ENCODE measurements at places on chromosomes 13 and 19.

- no peak for DNase-seq
These were observed 1526.9 kb downstream of the EFNB2 start for GRCh38 chr13:105008604-105009003.

DNA sequence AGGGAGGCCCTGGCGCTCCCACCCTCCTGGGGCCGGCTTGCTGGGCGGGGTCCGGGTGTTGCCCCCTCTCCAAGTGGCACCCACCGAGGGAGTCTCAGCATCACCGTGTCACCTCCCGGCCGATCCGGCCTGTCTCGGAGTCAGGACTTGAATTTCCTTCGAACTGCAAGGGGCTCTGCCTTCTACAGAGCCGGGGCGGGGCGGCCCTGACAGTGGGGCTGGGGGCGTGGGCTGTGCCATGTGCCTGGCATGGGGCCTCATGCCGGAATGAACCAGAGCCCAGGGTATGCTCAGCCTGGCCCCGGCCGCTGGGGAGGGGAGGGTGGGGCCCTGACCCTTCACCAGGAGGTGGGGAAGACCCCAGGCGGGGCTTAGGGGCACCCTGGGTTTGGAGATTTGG is 47.0 kb upstream of the TCF3 start:
- no peak for DNase-seq

- no peak for DNase-seq
These were observed 4.2 kb downstream of the TRAPPC6A start for GRCh38 chr19:45173816-45174215.

DNA sequence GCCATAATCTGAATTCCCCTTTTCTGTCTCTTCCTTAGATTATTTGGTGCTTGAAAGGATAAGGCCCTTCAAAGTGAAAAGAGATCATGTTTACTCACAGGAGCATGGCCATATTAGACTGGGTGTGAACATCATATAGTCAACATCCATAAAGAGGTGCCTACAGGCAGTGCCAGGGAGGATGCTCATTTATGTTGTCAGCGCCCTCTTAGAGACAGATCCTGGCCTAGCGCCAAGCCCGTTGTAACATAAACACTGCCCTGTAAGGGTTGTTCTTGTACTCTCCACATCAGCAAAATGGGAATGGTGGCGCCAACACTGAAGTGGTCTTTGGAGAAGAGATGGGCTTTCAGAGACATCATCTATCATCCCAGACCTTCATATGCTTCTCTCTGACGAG is 16.1 kb downstream of the PCDH8 start:
- no peak for DNase-seq

DNA sequence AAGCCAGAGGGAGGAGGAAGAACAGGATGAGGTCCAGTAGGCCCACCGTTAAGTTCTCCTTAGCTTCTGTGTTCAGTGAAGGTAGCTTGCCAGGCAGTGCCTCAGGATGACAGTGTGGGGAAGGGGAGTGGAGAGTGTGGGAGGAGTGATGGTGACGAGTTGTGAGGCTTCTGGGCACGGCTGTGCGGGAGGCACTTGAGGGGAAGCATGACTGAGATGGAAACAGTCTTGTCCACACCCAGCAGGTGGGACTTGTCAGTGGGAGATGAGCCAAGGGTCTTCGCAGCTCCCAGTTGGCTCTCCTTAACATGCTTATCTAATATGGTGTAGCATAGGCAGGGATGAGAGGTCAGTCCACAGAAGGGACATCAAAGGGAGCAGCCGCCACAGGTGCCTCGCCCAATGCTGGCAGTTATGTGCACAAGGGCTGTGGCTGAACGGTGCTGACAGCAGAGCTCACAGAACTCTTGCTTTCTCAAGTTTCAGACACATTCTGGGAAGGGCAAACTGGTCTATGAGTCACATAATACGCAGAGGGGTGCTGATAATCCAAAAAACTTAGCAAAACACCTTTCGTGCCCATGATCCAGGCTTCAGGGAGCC is 47.5 kb downstream of the OXGR1 start:
- no peak for DNase-seq

DNA sequence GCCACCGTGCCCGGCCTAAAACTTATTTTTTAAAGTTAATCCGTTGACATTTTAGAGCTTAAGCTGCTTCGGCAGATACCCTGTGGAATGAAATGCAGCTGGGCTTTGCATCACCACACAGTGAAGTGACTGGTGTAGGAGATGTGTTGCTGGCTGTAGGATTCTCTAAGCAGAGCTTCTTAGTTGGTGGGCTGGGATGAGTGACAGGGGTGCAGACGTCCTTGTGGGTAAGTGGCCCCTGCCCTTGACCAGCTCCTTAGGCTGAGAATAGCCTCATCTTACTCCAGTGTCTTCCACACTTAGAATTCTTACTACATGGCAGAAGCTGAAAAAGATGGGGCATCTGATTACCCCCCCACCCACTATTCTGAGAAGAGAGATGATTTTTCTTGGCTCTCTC is 11.6 kb downstream of the GATAD2A start:
- no peak for DNase-seq

DNA sequence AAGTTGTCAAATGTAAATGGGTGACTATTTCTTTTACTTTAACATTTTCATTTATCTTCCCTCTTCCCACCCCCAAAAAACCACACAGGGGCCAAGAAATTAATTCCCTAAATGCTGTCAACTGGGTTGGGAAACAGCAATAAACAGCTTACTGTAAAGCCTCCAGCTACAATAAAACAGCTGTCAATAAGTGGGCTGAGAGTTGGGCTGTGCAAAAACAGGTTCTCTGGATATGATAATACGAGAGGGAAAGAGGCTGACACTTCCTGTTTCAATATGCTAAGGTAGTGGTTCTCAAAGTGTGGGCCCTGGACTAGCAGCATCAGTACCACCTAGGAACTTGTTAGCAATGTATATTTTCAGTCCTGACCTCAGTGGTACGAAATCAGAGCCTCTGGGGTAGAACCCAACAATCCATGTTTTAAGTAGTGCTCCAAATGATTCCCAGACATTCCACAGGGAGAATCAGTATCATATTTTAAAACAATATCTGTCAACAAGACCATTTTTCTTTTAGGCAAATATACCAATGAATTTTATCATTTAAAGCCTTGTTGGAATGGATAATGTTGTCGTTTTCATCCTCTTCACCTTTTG is 8.4 kb downstream of the PCDH9 start:
- no peak for DNase-seq

GRCh38 chr13:71339005-71339404 is 528.0 kb downstream of the DACH1 start:
- no peak for DNase-seq

GRCh38 chr13:58478858-58479257 is 847.3 kb downstream of the PCDH17 start:
- no peak for DNase-seq

DNA sequence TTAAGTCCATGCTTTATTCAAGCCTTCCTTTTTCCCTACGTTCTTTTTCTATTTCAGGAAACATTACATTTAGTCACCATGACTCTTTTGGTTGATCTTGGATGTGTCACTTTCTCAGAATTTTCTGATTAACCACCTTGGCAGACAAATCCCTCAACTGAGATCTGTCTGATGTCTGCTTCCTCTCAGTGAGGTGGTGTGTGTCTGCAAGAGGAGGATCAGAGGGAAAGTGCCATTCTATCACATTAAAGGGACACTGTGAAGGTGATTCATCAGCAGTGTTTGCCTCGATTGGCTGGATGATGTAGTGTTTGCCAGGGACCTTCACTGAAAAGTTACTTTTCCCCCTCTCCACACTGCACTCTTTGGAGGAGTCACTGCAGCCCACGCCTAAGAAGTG is 3.0 kb upstream of the CCNP start:
- DNase-seq, result no peak

GRCh38 chr19:17260842-17261325 is 3.7 kb downstream of the USHBP1 start:
- peak; percentile 78 for DNase-seq

DNA sequence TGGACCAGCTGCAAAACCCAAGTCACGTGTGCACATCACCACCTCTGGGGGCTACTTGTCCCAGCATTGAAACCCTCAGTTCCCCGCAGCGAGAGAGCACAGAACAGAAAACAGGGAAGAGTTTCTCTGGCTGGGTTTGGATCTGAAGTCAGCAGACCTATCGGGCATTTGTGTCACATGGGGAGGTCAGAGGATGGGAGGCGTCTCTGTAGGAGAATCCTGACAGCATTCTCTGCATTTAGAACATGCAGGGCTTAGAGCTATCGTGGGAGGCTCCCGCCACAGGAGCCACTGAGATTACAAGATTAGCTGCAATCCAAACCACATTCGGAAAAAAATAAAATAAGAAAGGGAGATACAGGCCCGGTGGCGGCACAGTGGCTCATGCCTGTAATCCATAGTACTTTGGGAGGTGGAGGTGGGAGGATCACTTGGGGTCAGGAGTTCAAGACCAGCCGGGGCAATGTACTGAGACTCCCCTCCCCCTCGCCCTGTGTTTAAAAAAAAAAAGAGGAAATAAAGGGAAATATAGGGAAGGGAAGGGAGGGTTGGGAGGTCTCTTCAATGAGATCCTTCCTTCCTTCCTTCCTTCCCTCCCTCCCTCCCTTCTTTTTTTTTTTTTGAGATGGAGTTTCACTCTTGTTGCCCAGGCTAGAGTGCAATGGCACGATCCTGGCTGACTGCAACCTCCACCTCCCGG is 2.9 kb upstream of the TLE6 start:
- DNase-seq, result no peak

DNA sequence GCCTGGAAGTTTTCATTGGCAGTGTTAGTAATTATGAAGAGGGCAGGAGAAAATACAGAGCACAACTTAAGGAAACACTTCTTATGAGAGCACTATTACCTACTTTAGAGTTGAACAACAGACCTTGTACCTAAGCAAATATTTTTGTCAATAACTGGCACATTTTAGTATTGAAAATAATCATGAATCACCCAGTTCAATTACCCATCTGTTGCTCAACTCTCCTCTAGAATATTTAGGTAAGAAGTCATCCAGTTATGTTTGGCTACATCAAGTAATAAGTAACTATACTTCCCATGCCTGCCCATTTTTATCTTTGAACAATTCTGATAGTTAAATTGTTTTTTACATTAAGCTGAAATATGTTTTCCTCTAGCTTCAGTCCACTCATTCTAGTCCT is 893.4 kb downstream of the DIAPH3 start:
- DNase-seq, result no peak

- DNase-seq, result no peak
These were observed 129.4 kb downstream of the KL start for GRCh38 chr13:33145667-33146066.

DNA sequence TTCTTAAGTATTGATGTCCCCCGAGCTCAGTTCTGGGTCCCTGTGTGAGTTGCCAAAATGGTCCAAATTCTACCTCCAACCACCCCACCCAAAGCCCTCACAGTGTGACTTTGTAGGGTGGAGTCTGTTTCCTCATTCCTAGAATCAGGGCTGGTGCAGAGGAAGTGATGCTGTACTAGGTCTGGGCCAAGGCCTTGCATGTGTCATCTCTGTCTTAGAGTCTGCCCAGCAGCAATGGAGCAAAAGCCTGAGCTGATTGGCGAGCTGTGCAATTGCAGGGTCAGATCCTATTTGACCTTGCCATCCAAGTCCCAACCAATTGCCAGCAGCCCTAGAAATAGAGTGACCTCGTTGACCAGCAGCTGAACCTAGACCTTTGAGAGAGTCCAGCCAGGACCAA is 97.0 kb upstream of the ANKRD10 start:
- DNase-seq, result no peak

- DNase-seq, result no peak
These were observed 232.7 kb downstream of the TUBA3C start for GRCh38 chr13:18948664-18949488.

- no peak for DNase-seq
These were observed 407.7 kb downstream of the LMO7 start for GRCh38 chr13:76043874-76044273.

GRCh38 chr19:18057557-18057956 is 29.2 kb downstream of the IL12RB1 start:
- DNase-seq, result no peak

DNA sequence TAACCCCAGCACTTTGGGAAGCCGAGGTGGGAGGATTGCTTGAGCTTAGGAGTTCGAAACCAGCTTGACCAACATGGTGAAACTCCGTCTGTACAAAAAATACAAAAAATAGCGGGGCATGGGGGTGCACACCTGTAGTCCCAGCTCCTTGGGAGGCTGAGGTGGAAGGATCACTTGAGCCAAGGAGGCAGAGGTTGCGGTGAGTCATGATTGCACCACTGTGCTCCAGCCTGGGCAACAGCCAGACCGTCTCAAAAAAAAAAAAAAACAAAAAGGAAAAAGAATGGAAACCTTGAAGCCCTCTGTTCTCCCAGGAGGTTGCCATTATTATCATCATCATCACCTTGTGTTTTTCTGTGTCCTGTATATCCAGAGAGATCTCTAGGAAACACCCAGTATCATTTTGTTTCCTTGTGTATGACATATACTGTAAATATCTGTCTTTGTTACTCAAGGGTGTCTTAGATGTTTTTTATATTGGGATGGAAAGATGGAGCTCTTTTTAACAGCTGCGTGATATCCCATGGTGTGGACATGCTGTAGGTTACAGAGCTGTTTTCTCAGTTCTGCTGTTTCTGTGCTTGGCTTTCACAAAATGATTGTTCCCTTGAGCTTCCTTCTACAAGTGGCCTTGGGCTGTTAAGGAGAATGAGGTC is 11.8 kb downstream of the CHAF1A start:
- no peak for DNase-seq

DNA sequence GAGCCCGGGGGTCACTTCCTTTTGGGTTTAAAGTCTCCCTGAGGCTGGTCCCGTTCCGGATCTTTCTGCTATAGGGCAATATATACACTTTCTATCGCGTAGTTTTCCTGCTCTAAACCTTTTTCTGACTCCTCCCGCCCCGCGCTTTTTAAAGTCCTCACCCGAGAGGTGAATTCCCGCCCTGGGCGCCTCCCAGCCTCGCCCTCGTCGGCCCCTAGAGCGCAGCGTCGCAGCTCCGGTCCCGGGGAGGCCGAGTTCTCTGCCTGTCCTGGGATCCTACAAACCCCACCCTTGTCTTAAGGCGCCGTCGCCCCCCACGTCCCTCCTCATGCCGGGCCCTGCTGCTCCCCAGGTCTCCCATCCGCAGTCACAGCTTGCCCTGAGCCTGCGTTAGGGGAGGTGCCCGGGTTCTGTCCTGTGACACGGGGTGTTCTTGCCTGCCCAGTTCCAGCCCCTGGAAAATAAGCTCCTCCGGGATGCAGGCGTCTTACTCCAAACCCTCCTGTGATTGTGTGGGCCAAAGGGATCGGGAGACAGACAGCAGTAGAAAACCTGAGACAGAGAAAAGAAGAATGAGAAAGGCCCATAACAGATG is 491 bp downstream of the ZNF525 start:
- peak; percentile 16 for DNase-seq

GRCh38 chr19:53907193-53907581 is 1.9 kb upstream of the CACNG7 start:
- DNase-seq, result no peak

- no peak for DNase-seq
These were observed 458 bp upstream of the ATP8A2 start for GRCh38 chr13:25371158-25371874.

GRCh38 chr19:17209126-17210036 is 5.8 kb upstream of the USE1 start:
- DNase-seq, result peak; percentile 54

- no peak for DNase-seq
These were observed 13.3 kb downstream of the CD37 start for GRCh38 chr19:49348305-49349189.

- DNase-seq, result no peak
These were observed 56.1 kb downstream of the PSPC1 start for GRCh38 chr13:19726611-19727010.

GRCh38 chr19:6495947-6496346 is 6.2 kb downstream of the TUBB4A start:
- no peak for DNase-seq

All from stimulated activated CD8-positive, alpha-beta memory T cell treated with anti-CD3 and anti-CD28 coated beads, Interleukin-15, amount 100 ng/mL, for 48 hours (primary cell).